IPS DF 19.7 (cell line): ENCODE measurements at places on chromosomes 7 and 10.

DNA sequence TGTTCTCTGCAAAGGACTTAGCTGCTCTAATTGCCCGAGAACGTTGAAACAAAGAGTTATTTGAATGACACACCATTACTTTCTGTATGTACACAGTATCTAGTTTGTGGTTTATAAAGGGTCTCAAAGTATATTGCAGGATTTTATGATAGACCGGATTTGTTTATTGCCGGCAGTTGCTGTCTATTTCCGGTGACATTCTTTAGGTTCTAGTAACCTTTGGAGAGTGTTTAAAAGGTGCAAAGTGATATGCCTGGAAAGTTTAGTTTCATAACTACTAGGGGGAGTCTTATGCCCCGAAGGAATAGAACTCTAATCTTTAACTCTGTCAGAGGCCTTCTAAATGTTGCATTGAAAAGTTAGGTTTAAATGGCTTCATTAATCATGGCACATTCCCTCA is 63.8 kb downstream of the PAPSS2 start:
- no peak for DNase-seq

DNA sequence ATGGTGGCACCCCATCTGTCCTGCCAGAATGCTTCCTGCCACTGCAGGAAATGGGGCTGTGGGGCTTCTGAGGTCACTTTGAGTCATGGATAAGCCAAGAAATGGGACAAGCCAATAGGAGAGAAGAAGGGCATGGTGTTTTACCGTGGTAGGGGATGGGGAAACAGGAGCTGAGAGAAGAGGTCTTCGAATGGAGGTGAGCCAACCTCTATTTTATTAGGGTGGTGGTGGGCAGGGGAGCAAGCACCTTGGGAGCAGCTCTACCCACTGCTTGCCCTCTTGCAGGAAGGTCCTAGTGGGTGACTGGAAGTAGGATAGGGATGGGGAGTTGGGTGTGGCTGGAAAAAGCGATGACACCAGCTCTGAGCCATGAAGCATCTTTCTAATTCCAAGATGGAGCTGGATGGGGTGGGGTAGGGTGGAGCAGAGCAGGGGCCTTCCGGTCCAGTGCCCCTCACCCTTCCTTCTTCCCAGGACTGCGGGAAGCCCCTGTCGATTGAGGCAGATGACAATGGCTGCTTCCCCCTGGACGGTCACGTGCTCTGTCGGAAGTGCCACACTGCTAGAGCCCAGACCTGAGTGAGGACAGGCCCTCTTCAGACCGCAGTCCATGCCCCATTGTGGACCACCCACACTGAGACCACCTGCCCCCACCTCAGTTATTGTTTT is 9.1 kb downstream of the ZYX start:
- DNase-seq: no peak

DNA sequence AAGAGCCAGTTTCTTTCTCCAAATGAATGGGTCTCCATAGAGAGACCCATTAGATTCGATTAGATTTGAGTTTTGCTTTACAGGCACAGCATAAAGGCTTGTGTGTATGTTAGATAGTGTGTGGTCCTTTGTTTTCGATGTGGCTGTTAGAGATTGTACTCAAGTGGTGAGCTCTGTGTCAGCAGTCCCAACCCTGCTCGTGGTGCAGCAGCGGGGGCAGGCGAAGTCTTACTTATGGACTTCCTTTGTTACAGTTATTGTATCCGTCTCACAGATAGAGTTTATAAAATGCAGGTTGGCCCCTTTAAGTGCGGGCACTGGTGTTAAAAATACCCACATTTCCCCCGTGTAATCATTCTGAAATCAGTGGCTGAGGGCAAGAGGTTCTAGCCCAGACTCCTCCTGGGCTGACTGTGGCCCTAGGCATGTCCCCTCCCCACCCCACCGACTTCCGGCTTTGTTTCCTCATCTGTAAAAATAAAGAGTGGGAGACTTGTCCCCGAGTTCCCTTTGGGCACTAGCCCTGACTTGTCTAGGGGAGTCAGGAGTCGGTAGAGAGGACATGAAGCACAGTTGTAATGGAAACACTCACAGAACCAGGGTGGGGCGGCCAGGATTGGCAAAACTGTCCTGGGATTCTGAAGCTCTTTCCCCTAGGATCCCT is 28.6 kb downstream of the MTURN start:
- DNase-seq: no peak

GRCh38 chr10:78301891-78302738 is 268.5 kb downstream of the RPS24 start:
- DNase-seq: no peak

DNA sequence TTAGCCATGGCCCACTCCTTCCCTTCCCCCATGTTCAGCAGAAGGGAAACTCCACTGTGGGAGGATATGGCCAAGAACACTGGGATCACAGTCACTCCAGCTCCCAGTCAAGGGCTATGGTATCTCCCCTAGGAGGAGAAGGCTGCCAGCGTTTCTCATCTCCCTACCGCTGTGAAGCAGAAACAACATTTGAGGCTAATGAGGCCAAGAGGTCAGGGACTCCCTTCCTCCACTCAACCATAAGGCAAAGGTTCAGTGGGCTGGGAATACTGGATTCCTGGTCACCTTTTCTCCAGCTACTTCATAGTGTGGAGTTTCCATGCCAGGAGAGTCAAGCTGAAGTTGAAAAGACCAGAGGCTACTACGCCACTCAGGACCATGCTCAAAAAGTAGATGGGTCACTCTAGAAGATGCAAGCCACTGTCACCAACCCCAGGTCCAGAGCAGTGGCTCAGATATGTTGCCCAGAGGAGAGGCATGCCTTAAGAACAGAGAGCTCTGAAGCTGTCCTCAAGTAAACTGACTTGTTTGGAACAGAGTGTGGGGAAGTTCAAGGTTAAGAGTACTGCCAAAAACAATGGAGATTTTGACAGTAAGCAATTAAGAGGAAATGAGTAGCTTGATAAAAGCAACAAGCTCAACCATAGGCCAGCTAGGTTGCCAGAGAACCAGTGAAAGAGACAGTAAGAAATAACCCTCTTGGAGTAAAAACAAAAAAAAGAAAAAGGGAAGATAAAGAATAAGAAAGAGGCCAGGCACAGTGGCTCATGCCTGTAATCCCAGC is 3.8 kb upstream of the TMEM140 start:
- DNase-seq: no peak

- DNase-seq: no peak
Observed at GRCh38 chr10:95336702-95337101, 45.9 kb upstream of the PDLIM1 start.

- no peak for DNase-seq
Observed at GRCh38 chr10:11295492-11295891, 277.8 kb downstream of the CELF2 start.

- no peak for DNase-seq
Observed at GRCh38 chr7:129574487-129574886, 37.0 kb upstream of the NRF1 start.

GRCh38 chr10:112898540-112899390 is 51.3 kb upstream of the TCF7L2 start:
- DNase-seq: peak; percentile 85

DNA sequence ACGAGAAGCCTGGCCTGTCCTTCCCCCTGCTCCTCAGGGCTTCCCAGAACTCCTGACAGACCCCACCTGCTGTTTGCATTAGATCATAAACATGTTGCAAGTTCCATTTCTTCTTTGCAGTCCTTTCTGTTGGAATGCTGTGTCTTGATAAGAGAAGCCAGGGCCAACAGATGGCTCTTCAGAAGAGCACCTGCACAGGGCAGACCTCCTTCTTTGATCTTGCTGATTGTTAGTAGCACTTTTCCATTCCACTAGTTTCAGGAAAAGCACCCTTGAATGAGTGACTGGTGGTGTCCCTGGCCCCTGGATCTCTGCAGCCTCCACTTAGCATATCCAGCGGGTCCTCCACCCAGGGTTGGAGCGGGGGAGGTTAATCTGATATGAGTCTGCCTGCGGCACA is 243.2 kb downstream of the GFRA1 start:
- no peak for DNase-seq

DNA sequence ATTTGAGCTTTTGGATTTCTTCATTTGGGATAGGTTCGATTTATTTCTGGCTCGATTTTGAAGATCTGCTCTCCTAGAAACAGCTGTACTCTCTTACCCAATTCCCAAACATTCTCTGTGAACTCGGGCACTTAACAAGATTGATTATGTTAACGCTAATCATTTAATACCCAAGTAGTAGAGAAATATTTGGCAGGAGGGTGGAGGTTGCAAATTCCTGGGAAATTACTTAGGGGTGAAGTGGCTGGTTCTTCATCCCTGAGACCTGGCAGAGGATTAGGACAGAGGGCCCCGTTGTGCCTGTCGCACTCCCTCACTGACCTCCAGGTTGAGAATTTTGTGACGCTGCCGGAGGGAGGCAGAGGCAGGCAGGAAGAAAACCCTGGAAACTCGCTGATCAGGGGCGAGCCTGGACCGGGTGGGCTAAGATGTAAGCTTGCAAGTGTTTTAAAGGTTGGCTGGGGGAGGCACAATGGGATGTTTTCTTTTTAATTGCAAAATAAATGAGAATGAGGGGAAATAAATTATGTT is 182.6 kb downstream of the TCF7L2 start:
- no peak for DNase-seq

DNA sequence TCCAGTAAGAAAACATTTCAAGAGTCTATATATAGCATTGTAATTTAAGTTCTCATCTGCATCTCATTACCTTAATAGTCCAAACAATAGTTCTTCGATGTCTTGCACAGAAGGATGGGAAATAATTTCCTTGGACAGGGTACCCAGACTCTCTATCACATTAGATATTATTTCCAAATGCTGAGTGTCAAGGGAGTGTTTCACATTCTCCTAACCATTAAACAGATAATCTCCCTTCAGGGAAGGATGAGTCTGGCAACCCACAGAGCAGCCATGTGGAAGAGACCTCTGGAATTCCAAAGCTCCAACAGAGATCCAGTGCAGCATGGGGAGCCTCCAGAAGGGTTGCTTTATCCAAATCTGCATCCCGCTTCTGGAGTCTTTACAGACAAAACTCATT is 89.6 kb downstream of the FZD1 start:
- DNase-seq: no peak

- no peak for DNase-seq
Observed at GRCh38 chr10:126561294-126561920, 109.1 kb downstream of the C10orf90 start.

DNA sequence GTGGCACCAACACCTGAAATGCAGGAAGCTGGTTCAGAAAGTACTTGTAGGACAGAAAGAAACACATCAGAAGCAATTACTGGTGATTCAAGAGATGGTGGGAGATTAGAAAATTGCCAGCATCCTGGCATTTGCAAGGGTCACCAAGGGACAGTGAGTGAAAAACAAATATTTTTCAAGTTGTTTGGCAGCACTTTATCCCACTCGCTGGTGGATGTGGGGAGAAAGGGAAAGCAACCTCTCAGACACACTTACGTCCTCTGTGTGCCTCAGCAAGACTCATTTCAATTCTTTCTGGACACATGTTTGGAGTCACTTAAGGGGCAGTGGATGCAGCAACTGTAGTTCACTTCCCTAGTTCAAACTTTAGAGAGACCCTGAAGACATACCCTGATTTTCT is 440.4 kb upstream of the GHITM start:
- no peak for DNase-seq

- DNase-seq: no peak
Observed at GRCh38 chr7:408751-409311, 110.8 kb downstream of the PDGFA start.

DNA sequence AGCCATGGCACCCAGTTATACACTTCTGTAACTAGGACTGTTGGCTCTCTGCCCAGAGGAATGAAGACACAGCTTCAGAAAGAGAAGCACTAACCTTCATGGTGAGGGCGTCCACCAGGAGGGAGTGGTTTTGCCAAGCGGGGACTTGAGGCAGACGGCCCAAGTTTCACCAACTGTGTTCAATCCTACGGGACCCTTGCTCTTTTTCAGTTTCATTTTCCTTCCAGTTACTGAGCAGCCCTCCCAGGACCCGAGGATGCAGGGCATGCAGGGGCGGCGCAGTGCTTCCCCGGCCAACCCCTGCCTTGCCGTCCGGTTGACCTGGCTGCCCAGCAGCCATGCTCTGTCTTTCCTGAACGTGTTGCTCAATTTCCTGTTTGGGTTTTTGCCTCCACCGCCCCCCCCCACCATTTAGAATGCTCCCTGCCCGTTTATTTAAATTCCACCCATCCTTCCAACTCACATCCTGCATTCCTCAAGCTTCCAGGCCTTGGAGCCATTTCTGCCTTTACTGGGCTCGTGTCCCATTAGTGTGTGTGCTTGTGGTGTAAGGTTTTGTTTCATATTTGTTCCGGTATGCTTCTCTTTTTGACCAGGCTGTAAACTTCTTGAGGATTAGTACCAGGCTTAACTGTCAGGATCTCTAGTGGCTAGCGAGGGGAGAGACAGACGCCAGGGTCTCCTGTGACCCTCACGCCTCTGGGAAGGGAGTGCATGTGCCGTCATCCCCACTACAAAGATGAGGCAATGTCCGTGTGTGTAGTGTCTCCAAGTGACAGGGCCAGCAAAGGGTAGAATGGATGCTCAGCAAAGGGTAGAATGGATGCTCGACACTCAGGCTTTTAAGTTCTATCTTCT is 31.6 kb downstream of the IL15RA start:
- no peak for DNase-seq

GRCh38 chr7:105718511-105718925 is 137.2 kb upstream of the EFCAB10 start:
- no peak for DNase-seq

DNA sequence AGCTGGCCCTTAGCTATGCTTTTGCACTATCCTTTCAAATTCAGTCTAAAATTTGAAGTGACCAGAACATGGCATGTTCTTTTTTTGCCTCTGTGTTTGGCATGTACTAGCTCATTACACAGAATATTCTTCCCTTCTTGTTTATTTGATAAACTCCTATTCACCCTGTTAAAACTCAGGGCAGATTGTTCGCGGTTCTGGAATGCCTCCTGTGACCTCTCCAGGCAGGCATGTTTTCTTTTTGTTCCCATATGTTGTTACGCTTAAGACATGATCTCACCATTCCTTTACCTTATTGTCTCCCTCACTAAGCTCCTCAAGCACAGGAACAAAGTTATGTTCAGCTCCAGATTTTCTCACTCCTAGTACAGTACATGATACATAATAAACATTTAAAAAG is 181.7 kb downstream of the CCSER2 start:
- DNase-seq: no peak

DNA sequence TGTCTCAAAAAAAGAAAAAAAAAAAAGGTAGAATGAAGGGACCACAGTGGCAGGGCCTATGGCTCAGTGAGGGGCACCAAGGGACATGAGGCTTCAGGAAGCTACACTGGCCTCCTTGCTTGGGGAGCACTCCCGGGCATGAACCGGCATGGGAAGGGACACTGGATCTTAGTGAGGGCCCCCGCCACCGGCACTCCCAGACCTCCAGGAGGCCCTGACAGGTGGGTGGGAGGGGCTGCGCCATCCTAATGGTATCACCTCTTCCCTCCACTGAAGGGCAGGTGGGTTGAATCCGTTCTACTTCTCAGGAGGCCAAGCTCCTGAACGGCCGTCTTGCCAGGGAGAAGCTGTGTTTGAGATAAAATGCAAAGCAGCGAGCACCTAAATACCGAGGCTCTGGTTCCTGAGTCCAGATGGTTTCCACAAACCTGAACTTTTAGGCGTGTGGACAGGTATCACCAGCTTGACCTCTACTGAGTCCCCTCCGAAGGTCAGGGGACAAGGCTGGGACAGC is 69.8 kb downstream of the C10orf143 start:
- DNase-seq: no peak

GRCh38 chr10:103478671-103479070 is 369 bp downstream of the CALHM3 start:
- no peak for DNase-seq
